Suppressor macrophage treated with lipopolysaccharide for 1 hour (primary cell): ENCODE measurements at places on chromosomes 13 and 19.

- no peak for DNase-seq
Observed at GRCh38 chr19:16416991-16417390, 54.8 kb downstream of the EPS15L1 start.

DNA sequence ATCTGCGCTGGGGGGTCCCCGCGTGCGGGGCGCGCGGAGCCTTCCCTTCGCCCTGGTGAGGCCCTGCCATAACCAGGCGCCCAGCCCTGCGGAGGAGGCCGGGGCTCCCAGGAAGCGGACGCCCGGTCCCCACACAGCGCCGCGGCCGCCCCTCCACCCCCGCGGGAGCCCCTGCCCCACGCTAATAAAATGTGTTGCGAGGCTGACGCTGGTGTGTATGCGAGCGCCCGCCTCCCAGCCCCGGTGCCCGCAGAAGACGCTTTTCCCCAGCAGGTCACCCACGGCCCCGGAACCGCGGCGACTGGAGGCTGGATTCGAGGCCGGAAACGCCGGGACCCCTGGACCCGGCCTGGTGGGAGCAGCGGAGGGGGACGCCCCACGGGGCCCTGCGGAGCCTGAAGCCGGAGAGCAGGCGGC is 12.1 kb upstream of the CDC34 start:
- no peak for DNase-seq

- no peak for DNase-seq
Observed at GRCh38 chr19:42488783-42489521, 39.3 kb downstream of the CEACAM1 start.

GRCh38 chr13:43905435-43906031 is 25.8 kb downstream of the LACC1 start:
- peak; percentile 62 for DNase-seq

- no peak for DNase-seq
Observed at GRCh38 chr19:19257137-19257536, 16.0 kb downstream of the TM6SF2 start.

GRCh38 chr19:1181606-1182005 is 7.5 kb upstream of the SBNO2 start:
- DNase-seq: no peak

DNA sequence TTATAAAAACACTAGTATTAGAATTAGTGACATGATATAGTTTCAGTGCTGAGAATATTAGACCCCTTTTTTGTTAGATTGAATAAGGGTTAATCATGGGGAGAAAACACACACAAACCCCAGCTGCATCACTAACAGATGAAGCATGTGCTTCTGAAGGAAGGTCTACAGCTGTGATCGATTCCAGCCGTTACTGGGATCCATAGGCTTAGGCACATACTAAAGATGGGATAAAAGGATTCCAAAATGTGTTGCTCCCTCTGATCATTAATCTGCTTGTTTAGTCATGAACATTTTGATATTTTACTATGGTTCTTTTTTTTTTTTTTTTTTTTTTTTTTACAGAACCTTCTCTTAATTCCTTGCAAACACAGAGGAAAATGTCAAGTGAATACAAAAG is 1591.3 kb downstream of the EFNB2 start:
- no peak for DNase-seq

GRCh38 chr19:45768655-45768983 is 433 bp downstream of the SIX5 start:
- peak; percentile 83 for DNase-seq

- DNase-seq: no peak
Observed at GRCh38 chr19:2259336-2259735, 3.1 kb upstream of the JSRP1 start.

DNA sequence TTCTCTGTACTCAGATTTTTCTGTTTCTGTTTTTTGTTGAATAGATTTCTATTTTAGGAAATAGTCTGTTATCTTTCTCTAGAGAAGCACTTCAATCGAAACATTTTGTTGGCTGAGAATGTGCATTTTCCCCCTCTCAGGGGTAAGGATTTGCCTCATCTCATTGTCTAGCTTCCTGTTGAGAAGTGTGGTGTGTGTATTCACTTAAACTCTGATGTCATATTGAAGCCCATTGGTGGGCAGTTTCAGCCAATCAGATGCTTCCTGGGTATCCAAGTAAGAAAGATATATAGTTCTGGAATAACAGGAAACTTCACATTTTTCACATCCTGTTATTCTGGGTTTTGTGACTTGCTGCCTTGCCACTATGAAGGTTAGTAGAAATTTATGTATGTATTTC is 87.6 kb downstream of the ARHGEF7 start:
- peak; percentile 45 for DNase-seq
